ENCODE measurements at places on chromosomes 7 and 10.

DNA sequence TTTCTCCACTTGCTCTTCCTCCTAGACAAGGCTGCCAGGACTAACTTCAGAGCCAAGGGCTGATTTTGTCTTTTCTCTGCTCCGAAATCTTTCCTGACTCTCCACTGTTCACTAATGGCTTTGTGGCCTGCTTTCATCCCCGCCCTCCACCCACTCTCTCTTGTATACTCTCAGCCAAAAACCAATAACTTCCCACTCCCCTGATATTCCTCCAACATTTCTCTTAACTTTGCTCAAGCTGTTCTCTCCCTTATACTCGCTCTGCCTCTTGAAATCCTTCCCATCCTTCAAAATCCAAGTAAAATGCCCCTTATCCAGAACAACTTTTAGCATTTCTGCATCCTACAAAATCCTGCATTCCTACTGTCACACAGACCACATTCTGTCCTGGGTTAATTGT, 214.8 kb downstream of the PHTF2 start:
- no peak for DNase-seq

DNA sequence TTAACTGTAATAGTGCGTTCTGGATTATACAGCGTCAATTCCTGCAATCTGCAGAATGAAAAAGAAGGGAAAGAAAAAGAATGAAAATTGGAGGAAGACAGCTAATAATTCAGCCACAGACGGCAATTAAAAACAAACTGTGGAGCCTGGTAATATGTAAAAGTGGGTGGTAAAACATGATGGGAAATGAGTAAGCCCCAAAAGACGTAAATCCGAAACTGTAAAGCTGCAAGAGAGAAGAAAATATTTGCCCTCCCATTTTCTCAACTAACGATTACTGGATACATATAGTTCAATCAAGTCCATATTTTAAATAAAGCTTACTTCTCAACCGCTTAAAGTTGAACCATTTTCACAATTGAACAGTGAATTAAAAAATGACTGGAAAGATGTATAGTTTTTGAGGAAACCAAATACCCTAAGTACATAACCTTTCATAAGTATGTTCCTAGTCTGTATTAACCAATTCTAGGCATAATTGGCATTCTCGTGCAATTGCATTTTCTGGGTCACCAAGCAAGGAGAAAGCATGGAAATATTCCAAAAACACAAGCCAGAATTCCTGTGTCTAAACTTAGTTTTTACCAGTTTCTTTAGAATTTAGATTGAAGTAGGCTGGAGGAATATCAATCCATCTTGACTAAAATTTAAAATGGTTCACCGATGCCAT, 44.8 kb downstream of the MALSU1 start:
- DNase-seq, result no peak

DNA sequence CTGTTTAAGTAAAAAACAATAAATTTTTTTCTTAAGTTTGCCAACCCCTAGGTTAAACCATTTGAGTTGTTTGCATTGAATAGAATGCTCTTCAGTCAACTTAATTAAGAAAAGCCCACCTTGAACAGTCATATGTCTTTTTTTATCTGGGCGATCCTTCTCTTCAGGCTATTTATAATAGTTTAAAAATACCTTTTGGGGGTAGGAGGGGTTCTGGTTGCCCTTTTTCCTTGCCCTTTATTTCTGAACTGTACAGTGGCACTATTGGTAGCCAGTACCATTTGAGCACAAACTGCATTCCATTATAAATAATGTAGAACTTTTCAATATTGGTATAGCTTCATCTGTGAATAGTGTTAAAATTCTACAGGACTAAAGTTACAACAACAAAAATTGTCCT, 13.1 kb downstream of the CALU start:
- no peak for DNase-seq

DNA sequence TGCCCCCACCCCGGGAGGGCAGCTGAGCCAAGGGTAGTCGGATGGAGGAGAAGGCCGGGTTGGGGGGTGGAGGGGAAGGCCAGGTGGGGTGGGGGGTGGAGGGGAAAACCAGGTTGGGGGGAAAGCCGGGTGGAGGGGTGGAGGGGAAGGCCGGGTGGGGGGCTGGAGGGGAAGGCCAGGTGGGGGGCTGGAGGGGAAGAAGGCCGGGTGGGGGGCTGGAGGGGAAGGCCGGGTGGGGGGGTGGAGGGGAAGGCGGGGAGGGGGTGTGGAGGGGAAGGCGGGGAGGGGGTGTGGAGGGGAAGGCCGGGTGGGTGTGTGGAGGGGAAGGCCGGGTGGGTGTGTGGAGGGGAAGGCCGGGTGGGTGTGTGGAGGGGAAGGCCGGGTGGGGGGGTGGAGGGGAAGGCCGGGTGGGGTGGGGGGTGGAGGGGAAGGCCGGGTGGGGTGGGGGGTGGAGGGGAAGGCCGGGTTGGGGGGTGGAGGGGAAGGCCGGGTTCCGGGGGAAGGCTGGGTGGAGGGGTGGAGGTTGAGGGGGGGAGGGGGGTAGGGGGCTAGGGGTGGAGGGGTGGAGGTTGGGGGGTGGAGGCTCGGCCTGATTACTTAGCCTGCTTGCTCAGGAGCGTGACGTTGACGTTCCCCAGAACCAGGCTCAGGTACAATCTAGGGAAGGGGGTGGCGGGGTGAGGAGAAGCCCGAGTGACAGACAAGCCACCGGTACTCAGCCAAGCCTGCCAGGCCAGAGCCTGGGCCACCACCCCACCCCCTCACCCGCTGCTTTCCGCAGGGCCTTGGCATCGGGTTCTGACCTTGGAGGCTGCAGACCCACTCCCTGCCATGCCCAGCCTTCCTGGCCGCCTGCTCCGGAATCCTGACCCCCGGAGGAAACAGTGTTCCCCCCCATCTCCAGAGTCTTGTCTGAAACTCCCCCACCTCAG, 5.6 kb downstream of the TMEM120A start:
- no peak for DNase-seq

DNA sequence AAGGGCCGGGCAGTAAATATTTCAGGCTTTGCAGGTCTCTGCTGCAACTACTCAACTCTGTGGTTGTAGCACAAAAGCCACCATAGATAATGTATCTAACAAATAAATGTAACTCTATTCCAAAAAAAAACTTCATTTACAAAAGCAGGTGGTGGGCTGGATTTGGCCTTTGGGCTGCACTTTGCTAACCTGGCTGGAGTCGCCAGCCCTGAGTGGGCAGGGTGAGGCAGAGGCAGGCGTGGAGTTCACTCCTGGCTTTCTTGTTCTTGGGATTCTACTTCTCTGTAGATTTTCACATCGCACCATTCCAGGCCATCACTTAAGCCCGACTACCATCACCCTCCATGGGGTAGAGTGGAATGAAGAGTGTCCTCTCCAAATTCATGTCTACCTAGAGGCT, 367.6 kb upstream of the MGMT start:
- no peak for DNase-seq

DNA sequence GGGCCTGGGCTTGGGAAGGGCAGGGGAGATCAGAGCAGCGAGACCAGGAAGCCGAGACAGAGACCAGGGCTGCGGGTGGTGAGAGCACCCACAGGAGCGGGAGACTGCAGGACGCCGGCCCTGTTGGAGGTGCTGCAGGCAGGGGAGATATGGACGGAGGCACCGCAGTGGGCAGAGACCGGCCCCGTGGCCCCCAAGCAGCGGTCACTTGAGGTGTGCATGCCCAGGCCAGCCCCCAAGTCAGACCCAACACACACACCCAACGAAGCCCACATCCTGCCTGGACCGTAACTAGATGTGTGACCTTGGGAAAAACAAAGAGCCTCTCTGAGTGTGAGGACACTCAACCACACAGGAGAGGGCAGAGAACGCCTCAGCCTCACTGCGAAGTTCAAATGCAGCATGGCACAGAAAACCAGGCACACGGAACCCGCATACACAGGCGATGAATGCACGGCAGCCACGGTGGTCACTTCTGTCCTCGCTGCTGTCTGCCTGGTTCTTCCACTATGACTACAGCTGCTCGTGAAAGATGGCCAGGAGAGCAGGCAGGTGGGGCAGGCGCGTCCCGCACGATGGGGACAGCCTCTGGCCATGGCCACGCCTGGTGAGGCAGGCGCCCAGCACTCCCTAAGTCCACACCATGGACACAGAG, 214.7 kb downstream of the MAD1L1 start:
- DNase-seq, result no peak

- DNase-seq, result no peak
Observed at GRCh38 chr7:70410134-70410750, 721.7 kb upstream of the GALNT17 start.

GRCh38 chr10:33353334-33353733, 18.9 kb upstream of the NRP1 start:
- no peak for DNase-seq

DNA sequence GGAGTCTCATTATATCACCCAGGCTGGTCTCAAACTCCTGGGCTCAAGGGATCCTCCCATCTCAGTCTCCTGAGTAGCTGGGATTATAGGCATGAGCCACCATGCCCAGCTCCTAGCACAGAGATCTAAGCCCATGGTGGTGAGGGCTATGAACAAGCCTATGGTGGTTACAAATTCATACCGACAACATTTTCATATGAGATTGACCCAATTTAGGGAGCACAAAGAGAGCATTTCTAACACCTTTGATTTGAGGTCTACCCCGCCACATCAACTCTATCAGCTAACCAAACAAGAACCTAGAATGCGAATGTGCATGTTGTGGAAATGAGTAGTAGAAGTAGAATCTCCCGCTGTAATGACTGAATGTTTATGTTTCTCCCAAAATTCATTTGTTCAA, 14.2 kb upstream of the PRF1 start:
- no peak for DNase-seq

- DNase-seq, result no peak
Observed at GRCh38 chr10:130003787-130004613, 39.9 kb upstream of the EBF3 start.

- DNase-seq, result no peak
Observed at GRCh38 chr7:148761499-148762278, 63.0 kb downstream of the CUL1 start.

DNA sequence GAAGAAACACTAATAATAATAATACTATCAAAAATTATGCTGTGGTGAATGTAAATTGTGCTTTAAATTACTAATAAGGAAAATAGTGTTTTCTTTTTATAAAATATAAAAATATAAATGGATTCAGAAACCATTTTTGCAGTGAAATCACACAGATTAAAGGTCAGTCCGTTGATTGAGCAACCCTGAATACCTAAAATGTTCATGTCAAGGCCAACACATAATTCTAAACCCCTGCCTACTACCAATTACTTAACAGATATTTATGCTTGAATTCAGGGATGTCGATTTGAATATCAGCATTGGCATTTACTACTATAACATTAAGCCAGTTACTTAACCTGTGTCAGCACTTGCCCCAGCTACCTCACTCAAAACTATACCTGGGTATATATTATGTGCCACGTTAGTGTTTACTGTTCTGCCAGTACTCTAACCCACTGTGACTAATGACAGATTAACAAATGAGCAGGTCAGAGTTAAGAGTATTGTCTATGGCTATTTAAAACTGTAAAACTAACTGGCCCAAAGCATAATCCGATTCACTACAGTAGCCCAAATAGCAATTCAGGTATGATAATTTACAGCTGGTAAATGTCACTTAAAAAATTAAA, 165.0 kb downstream of the KMT2E start:
- DNase-seq, result no peak

- no peak for DNase-seq
Observed at GRCh38 chr10:78960316-78960800, 108.4 kb upstream of the ZMIZ1 start.

GRCh38 chr7:151901828-151902227, 24.9 kb upstream of the PRKAG2 start:
- no peak for DNase-seq

- no peak for DNase-seq
Observed at GRCh38 chr10:101565936-101566332, 22.1 kb downstream of the POLL start.

DNA sequence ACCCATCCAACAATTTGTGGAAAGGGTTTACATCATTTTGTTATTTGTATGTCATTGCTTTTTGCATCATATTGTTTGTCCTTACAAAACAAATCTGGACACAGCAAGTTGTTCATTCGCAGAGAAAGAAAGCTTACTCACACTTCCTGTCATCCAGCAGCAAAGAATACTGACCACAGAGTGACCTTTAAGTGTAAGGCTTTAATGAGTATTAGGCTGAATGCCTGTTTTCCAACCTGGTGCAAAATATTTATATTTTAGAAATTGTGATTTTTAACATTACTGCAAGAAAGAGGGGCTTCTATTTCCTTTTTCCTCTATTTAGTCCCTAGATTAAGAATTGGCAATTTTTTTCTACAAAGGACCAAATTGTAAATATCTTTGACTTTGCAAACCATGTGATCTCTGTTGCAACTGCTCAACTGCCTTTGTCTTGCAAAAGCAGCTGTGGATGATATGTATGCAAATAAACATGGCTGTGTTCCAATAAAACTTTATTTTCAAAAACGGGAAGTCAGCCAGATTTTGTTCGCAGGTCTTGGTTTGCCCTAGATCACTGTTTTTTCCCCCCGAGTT, 27.8 kb upstream of the ITGB1 start:
- peak; percentile 89 for DNase-seq

- no peak for DNase-seq
Observed at GRCh38 chr7:351256-351655, 61.3 kb downstream of the FOXL3 start.

DNA sequence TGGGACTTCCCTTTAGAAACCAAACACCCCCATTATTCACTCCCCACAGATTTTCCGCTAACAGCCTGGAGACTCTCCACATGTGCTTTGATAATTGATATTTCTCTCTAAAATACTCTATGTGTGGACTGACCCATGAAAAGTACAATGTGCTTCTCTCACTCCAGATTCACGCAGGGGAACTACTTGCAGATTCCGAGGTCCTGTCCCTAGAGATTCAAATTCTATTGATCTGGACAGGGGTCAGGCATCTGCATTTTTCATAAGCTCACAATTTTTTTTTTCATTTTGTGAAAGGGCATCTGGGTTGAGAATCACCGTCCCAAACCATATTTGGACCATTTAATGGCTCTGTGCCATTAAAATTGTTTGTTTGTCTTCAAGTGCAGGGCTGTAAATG, 98.7 kb downstream of the CALCR start:
- no peak for DNase-seq

GRCh38 chr10:43781480-43782361, 133.0 kb upstream of the ZNF32 start:
- DNase-seq, result no peak

GRCh38 chr7:38309555-38309954, 36.1 kb upstream of the TARP start:
- DNase-seq, result no peak

DNA sequence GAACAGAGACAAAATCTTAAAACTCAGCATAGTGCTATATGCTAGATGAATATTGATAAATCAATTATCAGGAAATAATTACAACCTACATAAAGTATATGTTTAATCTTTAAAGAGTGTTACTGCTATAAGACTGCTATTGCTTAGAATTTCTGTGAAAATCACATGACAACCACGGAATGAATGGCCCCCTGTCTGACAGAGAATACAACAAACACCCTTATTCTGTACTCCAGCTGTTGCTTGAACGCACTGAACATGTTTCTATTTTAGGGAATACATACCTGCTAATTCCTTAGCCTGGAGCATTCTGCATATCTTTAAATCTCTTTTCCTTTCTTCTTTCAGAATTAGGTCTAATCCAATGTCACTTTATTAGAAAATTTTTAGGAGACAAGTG, 452.4 kb upstream of the PHF14 start:
- DNase-seq, result no peak

GRCh38 chr10:19373988-19374387, 325.4 kb downstream of the MALRD1 start:
- DNase-seq, result no peak

Measured in NCI-H460 (cell line).